ENCODE measurements at places on chromosomes 6 and 20.

GRCh38 chr6:56766806-56767178, 124.1 kb upstream of the DST start:
- H3K4me1 ChIP-seq, result no peaks in the 10 kb centered on the region
- no peak overlapping the region for H3K27ac ChIP-seq
- H3K4me3 ChIP-seq, result no peak overlapping the region
- no peaks in the 10 kb centered on the region for H3K27me3 ChIP-seq
- H3K36me3 ChIP-seq, result no peaks in the 10 kb centered on the region
- DNase-seq, result no peak

DNA sequence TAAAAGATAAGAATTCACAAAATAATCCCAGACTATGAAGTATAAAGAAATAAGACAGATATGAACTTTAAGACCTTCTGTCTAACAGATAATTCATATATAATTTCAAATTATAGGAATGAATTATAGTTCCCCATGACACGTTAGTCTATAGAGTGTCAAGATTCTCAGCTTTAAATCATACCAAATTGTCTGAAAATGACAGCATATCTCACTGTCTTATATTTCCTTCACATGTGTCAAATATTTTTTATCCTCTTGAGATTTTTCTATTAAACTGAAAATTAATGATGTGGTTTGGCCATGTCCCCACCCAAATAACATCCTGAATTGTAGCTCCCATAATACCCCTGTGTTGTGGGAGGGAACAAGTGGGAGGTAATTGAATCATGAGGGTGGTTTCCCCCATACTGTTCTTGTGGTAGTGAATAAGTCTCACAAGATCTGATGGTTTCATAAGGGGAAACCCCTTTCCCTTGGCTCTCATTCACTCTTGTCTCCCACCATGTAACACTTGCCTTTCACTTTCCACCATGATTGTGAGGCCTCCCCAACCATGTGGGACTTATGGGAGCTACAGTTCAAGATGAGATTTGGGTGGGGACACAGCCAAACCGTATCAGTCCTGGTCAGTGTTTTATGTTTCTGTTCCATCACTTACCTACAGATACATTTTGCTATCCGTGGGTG, 825.3 kb upstream of the GJE1 start:
- no peak overlapping the region for H3K27ac ChIP-seq
- no peak for DNase-seq
- no peaks in the 10 kb centered on the region for H3K27me3 ChIP-seq
- no peak overlapping the region for H3K4me3 ChIP-seq

- no peak overlapping the region for H3K4me3 ChIP-seq
- no peak overlapping the region for H3K27ac ChIP-seq
- DNase-seq, result no peak
- no peaks in the 10 kb centered on the region for H3K36me3 ChIP-seq
- no peaks in the 10 kb centered on the region for H3K4me1 ChIP-seq
- H3K27me3 ChIP-seq, result no peaks in the 10 kb centered on the region
Measured at GRCh38 chr20:15265581-15266309, 928.3 kb upstream of the FLRT3 start.

DNA sequence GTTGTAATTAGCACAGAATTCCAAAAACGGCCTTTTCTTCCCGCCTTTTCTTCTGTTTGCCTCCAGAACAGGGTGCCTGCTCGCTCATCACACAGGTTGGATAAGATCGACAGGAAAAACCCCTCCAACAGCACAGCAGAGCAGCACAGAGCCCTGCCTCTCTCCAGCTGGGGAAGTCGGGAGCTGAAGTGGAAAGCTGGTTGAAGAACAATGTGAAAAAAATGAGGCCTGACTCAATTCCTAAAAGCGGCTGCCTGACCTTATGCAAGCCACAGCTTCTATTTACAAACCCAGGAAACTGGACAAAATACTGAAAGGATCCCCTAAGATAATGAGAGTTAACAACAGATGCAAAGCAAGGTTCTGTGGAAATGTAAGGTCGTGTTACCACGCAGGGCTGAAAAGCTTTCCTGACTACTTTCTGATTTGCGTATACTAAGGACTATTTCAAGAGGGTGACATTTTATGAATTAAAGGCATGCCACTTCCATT, 116.9 kb downstream of the TTLL2 start:
- no peak overlapping the region for H3K27ac ChIP-seq
- H3K4me3 ChIP-seq, result no peak overlapping the region
- no peaks in the 10 kb centered on the region for H3K4me1 ChIP-seq
- H3K36me3 ChIP-seq, result no peaks in the 10 kb centered on the region

DNA sequence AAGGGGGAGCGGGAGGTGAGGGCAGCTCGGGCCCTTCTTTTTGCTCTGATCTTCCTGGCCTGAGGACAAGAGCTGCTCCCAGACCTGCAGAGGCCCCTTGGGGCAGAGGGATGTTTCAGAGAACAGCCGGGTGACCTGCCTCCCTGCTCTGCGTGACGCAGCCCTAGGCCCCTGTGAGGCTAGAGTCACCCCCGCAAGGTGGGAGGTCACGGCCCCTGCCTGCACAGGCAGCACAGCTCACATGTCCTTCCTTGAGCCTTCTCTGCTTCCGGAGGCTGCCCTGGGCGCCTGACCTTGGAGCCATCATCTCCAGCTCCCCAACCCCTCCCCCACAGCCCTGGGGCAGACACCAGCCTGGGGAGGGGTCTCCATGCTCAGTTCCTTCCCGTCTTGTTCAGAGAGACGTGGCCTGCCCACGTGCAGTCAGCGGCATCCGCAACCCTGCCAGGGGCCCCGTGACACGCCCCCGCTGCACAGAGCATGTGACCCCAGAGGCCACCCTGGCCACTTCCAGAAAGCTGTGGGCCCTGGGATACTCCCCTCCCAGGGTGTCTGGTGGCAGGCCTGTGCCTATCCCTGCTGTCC, at the start of gene BIRC7:
TSS of gene BIRC7 (plus strand) at position 507 of the 585 bp plus-strand sequence. CDS start 192 bp downstream, outside the sequence.
- no peak within 1 kb of the TSS for H3K27ac ChIP-seq
- DNase-seq, result no peak
- H3K4me3 ChIP-seq, result no peak within 1 kb of the TSS
- no peaks in the 10 kb centered on the region for H3K36me3 ChIP-seq
- no peaks in the 10 kb centered on the region for H3K27me3 ChIP-seq

- no peaks in the 10 kb centered on the region for H3K36me3 ChIP-seq
- H3K27ac ChIP-seq, result no peak overlapping the region
- no peaks in the 10 kb centered on the region for H3K27me3 ChIP-seq
- H3K4me3 ChIP-seq, result no peak overlapping the region
Measured at GRCh38 chr6:2491137-2491536, 245.7 kb upstream of the GMDS start.

GRCh38 chr20:63080411-63080810, 73.6 kb upstream of the BHLHE23 start:
- no peak overlapping the region for H3K4me3 ChIP-seq
- H3K36me3 ChIP-seq, result no peaks in the 10 kb centered on the region
- no peaks in the 10 kb centered on the region for H3K27me3 ChIP-seq
- H3K4me1 ChIP-seq, result no peaks in the 10 kb centered on the region

GRCh38 chr6:12324748-12325147, 34.6 kb downstream of the EDN1 start:
- H3K4me1 ChIP-seq, result no peaks in the 10 kb centered on the region
- DNase-seq, result no peak
- H3K27ac ChIP-seq, result no peak overlapping the region

- peaks cover 4% of the 10 kb centered on the region for H3K27me3 ChIP-seq
- H3K4me3 ChIP-seq, result no peak overlapping the region
- no peaks in the 10 kb centered on the region for H3K36me3 ChIP-seq
Measured at GRCh38 chr20:37669062-37669772, 24.6 kb upstream of the CTNNBL1 start.

- H3K4me1 ChIP-seq, result no peaks in the 10 kb centered on the region
- H3K36me3 ChIP-seq, result peaks cover 3% of the 10 kb centered on the region
- H3K4me3 ChIP-seq, result no peak overlapping the region
- no peak for DNase-seq
Measured at GRCh38 chr6:132496519-132497180, 16.3 kb downstream of the STX7 start.

DNA sequence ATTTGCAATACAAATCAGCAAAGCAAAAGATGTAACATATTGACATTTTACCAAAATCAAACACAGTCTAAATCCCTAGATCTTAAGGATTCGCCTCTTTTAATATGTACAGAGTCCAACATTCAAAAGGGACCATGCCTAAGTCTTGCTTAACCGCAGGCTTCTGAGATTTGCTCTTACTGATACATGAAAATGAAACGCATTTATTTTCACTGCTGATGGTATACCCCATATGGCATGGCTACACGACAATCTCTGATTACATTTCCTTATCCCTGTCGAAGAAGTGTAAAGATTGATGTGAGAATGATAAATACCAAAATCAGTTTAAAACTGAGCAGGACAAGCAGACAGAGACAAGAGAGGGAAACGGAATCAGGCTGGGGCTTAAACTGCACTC, 75.4 kb downstream of the KIF16B start:
- no peaks in the 10 kb centered on the region for H3K4me1 ChIP-seq
- no peaks in the 10 kb centered on the region for H3K36me3 ChIP-seq

GRCh38 chr6:67593247-67593646, 1041.8 kb upstream of the ADGRB3 start:
- H3K4me1 ChIP-seq, result no peaks in the 10 kb centered on the region
- no peaks in the 10 kb centered on the region for H3K27me3 ChIP-seq
- no peak for DNase-seq
- H3K27ac ChIP-seq, result no peak overlapping the region
- no peak overlapping the region for H3K4me3 ChIP-seq
- H3K36me3 ChIP-seq, result no peaks in the 10 kb centered on the region

DNA sequence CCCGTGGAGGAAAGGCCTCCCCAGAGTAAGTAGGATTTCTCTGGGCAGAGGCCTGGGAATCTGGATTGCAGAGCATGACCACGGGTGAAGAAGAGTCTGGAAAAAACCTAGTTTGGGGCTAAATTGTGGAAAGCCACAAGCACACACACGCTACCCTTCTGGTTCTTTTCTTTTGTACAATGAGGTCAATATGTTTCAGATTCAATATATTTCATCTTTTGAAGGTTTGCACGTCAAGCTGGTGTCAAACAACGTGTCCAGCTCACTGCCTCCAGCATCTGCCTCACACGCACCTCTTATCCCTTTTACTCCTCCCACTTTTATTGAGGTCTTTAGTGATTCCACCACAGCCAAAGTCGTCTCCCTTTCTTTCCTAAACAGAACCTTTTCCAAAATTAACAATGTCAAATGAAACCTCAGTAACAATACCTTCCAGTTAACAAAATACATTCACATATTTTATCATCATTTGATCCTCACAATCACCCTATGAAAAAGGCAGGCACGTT, 773 bp upstream of the EPB41L2 start:
- no peak for DNase-seq
- H3K27me3 ChIP-seq, result no peaks in the 10 kb centered on the region
- peak overlapping the region; percentile 61 for H3K27ac ChIP-seq
- no peaks in the 10 kb centered on the region for H3K36me3 ChIP-seq
- H3K4me3 ChIP-seq, result peak overlapping the region; percentile 98
- peaks cover 8% of the 10 kb centered on the region for H3K4me1 ChIP-seq

DNA sequence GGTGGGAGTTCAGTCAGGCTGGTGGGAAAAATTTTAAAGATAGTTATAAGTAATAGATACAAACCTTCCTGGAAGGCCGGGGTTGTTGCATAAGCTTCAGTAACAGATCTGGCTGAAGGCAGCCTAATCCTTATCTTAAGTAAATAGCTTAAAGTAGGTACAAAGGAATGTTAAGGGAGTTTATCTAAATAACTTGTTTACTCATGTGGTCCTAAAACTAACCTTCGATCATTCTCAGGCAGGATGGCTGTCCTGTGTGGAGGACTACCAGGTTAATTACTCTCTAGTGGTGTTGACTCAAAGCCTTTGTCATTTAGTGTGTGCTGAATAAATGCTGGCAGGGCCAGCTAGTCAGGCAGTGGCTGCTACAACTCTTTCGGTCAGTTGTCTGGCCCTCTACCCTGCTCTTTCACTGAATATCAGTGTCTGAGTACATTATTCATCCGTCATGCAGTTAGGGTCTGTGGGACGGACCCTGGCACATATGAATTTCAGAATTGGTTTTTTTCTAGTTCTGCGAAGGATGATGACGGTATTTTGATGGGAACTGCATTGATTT, 131.6 kb upstream of the TAB2 start:
- H3K27me3 ChIP-seq, result no peaks in the 10 kb centered on the region
- H3K27ac ChIP-seq, result no peak overlapping the region
- no peak for DNase-seq
- H3K4me3 ChIP-seq, result no peak overlapping the region
- peaks cover 2% of the 10 kb centered on the region for H3K4me1 ChIP-seq

DNA sequence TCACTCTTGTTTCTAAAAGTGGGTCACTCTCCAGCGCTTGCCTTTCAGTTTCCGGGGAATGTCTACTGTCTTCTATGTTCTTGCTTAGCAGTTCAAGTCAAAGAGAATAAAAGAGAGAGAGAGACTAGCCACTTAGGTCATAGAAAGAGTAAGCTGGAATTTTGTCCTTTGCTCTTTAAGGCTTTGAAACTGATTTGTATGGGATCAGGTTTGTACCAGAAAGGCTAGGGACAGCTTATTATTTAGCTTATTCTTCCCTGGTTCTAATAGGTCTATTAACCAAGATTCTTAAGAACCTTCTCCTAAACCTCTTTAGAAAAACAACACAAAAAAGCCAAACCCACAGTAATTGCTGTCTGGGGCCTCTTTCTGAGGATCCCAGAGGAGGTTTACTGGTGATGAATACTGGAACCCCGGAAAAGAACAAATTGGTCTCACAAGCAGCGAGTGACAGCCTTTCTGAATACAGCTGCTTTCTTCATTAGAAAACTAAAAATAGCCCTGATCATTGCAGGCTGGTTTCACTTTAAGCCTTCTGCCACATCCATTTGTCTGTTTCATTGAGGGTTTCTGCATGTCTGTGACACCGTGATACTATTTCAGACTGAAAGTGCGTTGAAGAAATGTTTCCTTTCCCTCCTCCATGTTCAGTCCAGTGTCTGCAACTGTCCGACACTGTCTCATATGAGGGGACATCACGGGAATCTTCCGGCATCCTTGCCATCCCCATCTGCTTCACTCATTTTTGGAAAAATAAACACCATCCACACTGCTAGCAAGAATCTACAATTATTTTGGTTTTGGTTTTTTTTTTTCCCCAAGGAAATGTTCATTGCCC, 75.1 kb upstream of the ATXN1 start:
- no peaks in the 10 kb centered on the region for H3K27me3 ChIP-seq
- H3K4me1 ChIP-seq, result peaks cover 8% of the 10 kb centered on the region

DNA sequence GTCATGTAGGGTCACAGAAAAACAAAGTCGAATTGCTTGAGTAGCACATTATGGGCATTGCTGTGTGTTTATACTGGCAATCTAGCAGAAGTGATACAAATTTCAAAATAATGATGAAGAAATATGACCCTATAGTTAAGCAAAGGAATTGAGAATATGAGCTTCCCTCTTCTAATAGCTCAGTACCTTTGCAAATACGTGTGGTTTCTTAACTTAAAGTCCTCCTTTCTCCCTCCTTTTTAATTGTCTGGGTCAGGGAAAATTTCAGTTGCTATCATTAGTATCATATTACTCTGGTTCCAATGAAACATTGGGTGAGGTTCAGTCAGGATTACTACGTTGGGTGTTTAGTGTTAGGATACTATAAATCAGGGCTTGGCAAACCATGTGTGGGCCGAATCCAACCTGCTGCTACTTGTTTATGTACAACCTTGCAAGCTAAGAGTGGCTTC, 166.8 kb upstream of the CARMIL1 start:
- peaks cover 53% of the 10 kb centered on the region for H3K36me3 ChIP-seq
- no peaks in the 10 kb centered on the region for H3K27me3 ChIP-seq
- DNase-seq, result no peak
- H3K4me1 ChIP-seq, result no peaks in the 10 kb centered on the region
- no peak overlapping the region for H3K27ac ChIP-seq
- no peak overlapping the region for H3K4me3 ChIP-seq
